Testis (tissue), 5 donors: ENCODE measurements at places on chromosomes 5 and 9.

DNA sequence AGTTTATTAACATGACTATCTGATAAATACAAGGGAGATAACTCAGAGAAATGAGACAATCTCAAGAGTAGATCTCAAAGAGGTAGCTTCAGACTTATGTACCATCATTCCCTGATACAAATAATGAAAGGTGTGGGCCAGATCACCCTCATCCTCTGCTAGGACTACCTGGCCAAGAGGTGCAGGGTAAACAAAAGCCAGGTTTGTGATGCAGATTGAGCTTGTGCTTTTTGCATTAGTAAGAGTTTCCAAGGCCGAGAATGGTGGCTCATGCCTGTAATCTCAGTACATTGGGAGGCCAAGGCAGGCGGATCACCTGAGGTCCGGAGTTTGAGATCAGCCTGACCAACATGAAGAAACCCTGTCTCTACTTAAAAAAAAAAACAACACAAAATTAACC, 8.9 kb upstream of the SPIN1 start:
- no peak for DNase-seq

DNA sequence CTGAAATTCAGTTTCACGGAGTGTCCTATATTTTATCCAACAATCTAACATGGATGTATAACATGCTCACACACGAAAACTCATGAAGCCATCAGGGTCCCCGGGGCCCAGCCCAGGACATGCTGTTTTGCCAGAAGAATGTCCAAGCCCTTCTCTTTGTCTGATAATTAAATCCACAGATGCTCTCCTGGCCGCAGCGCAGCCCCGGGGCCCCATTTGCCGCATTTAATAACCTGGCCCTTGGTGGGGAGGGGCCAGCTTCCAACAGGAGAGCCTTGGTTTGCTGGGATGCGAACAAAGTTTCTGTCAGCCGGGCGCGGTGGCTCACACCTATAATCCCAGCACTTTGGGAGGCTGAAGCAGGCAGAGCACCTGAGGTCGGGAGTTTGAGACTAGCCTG, 30.0 kb downstream of the PLPP7 start:
- DNase-seq: peak; percentile 34

DNA sequence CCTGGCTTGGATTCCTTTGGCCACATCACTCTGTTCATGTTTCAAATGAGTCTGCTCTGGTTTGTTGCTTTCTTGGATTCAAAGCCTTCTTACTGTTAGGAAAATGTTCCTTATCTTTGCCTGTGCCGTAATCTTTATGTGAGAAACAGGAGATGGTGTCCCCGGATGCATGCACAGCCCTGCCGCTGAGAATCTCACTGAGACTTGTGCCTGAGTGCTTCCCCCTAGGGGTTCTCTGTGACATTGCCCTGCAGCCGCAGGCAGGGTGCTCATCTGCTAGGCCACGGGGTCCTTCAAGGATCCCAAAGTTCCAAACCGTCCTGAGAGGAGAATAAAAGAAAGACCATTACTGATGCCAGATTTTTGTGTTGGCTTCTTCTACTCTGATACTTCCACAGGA, 81.4 kb upstream of the ANKRD55 start:
- DNase-seq: peak; percentile 76

- no peak for DNase-seq
These were observed 198.8 kb upstream of the EFNA5 start for GRCh38 chr5:107869438-107870115.

DNA sequence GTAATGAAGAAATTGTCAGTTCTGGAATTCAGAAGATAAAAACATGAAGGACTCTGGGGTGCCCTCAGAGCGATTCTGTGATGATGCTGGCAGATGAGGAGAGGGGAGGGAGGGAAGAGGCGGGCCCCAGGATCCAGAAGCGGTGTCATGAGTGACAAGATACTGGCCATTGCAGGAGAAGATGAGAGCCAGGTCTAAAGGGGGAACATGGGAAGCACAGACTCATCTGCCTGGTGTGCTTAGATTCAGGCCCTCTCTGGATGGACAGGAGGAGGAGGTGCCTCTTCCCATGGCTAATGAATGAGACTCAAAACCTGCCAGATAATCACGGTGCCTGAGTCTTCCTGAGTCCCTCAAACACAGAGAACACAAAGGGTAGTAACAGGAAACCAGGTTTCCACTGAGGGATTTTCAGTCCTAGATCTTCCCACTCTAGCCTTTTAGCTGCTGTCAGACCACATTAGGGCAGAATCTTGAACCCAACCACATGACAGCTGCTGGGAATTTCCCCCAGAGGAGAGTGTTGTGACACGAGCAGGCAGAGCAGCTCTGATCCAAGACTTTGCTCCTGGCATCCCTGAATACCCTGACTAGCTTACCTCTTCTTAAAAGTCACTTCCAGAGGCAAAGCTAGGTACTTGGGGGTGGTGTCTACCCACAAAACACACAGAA, 28.2 kb upstream of the HSPA9 start:
- DNase-seq: no peak

- peak; percentile 24 for DNase-seq
These were observed 165.6 kb upstream of the IRX2 start for GRCh38 chr5:2917093-2917492.

GRCh38 chr5:148382961-148383360, 797 bp upstream of the FBXO38 start:
- DNase-seq: no peak

DNA sequence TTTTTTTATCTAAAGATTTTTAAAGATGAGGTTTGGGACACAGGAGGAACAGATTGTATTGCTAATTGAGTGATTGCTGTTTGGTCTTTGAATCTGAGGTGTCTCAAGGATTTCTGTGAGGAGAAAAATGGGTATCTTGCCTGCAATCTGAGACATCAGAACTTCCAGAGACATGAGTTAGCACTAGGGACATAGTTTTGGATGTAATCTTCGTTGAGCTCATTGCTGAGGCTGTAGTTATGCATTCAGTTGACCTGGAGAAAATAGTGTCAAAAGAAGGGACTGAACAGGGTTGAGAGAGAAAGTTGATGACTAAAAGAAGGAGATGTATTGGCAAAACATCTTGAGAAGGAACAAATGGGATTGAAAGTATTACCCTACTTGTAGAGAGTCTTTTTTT, 24.6 kb downstream of the C9orf85 start:
- no peak for DNase-seq

- DNase-seq: no peak
These were observed 21.5 kb upstream of the SEMA4D start for GRCh38 chr9:89519366-89519805.

DNA sequence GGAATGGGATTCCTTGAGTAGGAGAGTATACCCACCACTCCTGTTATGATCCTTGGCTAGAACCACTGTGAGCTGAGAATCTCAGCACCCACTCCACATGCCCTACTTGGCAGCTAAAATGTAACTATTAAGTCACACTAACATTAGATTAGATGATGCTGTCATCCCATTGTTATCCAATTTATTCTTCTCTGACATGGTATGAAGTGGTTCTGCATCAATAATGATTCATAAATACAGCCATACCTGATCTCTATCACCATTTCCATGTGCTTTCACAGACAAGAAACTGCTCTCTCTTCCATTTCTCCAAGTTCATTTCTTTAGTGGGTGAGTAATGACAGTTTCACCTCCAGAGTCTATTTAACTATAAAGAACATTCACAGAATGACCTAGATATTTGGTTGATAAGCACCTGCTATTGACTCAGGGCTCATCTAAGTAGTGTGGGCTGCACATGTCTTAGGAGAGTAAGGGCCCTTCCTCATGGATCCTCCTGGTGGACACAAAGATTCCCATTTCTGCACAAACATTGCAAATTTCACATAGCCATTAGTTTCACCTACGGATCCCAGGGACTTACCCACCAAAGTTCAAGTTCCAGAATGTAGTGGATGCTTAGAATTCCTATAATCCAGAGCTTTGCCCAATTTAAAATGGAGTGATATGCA, 187.9 kb downstream of the EBF1 start:
- DNase-seq: no peak

DNA sequence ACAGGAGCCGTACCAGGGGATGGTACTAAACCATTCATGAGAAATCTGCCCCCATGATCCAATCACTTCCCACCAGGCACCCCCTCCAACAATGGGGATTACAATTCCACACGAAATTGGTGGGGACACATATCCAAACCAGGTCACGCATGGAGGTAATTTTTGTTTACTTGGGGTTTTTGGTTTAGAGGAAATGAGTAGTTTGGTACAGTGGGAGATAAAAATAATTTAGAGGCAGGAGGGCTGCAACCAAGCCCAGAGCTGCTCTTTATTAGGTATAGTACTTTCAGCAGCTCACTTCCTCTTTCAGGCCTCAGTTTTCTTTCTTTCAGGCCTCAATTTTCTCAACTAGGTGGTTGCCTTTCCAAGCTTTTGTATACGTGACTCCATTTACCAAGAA, 23.2 kb downstream of the PRUNE2 start:
- DNase-seq: no peak

GRCh38 chr9:103586721-103587120, 507.4 kb upstream of the SMC2 start:
- no peak for DNase-seq

GRCh38 chr5:81766611-81767010, 15.7 kb upstream of the SSBP2 start:
- DNase-seq: no peak

DNA sequence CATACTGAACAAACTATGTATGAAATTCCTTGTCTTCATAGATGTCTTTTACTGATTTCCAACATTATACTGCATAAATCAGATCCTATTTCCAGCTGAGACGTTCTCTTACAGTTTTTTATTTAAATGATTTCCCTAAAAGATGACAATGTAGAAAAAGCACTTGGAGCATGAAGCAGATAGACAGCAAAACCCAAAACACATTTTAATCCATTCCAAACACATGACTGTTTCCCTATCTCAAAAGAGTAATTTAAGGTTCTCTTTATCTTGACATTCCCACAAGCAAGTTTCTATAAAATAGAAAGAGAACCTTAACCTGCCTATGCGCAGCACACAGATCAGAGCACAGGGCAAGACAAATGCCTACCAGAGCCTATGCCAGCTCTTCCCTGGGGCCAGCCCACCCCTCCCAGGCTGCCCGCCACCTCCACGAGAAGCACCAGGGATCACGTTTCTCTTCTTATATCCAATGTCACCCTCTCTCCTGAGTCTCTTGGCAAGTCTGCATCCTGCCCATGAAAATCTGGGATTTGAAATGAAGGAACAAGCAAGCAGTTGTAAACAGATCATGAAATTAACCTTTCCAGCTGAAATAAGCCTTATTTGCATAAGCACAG, 52.4 kb downstream of the RETREG1 start:
- DNase-seq: no peak

GRCh38 chr9:90343366-90343765, 299.3 kb downstream of the DIRAS2 start:
- no peak for DNase-seq

- DNase-seq: no peak
These were observed 446.3 kb downstream of the ENC1 start for GRCh38 chr5:74194196-74194595.
